ENCODE measurements at places on chromosomes 7 and 10.

DNA sequence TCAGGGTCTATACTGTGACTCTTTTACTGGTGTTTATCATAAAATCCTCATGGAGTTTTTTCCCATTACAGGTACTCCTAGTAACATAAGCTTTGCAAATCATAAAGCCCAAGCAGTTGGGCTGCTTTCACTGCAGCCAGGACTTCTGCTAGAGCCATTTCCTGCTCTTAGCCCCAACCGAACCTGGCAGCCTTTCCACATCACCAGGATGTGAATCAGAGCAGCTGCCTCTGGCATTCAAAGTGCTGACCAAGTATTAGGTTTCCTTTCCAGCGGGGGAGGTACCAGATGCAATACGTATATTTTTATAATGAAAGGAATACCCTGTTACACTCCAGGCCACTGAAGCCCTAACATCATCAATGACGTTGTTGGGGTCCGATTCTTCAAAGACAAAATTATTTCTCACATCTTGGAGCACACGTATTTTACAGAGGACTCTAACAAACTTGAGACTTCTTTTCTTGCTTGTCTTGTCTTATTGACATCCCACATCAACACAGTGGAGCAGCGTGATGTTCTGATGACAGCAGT, 3.6 kb upstream of the HTR5A start:
- no peak for DNase-seq

- no peak for DNase-seq
These were observed 87.8 kb downstream of the TBXAS1 start for GRCh38 chr7:139916717-139917395.

- no peak for DNase-seq
These were observed 78.3 kb downstream of the HHEX start for GRCh38 chr10:92768104-92768503.

- DNase-seq = no peak
These were observed 91.4 kb upstream of the CYP26C1 start for GRCh38 chr10:92969151-92969550.

- DNase-seq = no peak
These were observed 45.7 kb downstream of the KIAA1549 start for GRCh38 chr7:138935465-138936011.

GRCh38 chr10:72009425-72010081, 45.4 kb downstream of the CHST3 start:
- peak; percentile 93 for DNase-seq

- DNase-seq = no peak
These were observed 216.8 kb upstream of the GPR26 start for GRCh38 chr10:123449234-123449962.

DNA sequence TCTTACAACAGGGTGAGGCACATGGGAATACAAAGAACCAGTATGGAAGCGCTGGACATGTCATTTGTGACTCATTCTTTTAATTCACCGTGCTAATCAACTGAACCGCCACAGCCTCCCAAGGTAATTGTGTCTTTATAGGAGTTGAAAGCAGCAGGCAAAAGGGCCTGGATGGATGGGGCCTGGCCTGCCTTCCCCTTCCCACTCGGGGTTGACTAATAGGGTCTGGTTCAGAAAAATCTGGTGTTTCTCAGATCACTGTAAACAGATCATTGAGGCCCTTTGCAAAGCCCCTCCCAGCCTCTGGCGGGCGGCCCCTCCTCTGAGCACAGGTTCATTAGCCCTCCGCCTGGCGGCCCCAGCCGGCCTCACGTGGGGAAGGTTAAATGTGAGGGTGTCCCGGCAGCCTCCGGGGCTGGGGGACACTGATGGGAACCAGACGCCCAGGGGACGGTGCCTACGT, 100.8 kb downstream of the EBF3 start:
- DNase-seq = no peak

GRCh38 chr7:1158203-1159126, 1.5 kb downstream of the ZFAND2A start:
- DNase-seq = no peak

GRCh38 chr10:50516171-50516570, 107.6 kb downstream of the SGMS1 start:
- DNase-seq = no peak

- no peak for DNase-seq
These were observed 85.3 kb downstream of the HECTD2 start for GRCh38 chr10:91495402-91495801.

GRCh38 chr7:24828891-24829661, 71.8 kb upstream of the GSDME start:
- no peak for DNase-seq

DNA sequence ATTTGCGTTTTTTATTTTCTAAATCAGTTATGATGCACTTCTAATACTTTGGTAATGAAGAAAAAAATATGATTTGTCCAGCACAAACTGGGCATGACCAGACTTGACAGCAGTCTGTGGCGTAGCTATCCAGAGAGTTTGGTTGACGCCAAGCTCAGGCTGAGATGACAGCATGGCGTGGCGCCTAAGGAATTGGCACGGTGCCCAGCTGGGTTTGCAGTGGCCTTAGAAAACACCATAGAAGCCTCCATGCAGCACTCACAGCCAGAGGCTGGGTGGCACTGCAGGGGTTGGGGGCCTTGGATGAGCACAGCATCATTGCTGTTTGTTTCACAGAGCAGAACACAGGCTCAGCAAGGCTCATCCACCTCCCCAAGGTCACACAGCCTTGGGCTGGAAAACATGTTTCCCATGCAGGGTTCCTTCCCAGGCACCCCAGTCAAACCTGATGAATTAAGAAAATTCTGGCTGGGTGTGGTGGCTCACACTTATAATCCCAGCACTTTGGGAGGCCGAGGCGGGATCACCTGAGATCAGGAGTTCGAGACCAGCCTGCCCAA, 88.9 kb downstream of the GTF2IRD1 start:
- DNase-seq = no peak

GRCh38 chr7:100803398-100804161, 23.7 kb downstream of the EPHB4 start:
- DNase-seq = peak; percentile 50

- no peak for DNase-seq
These were observed 3.4 kb downstream of the GPR85 start for GRCh38 chr7:113083132-113083815.

GRCh38 chr10:75770626-75771081, 339.2 kb downstream of the LRMDA start:
- DNase-seq = no peak

- no peak for DNase-seq
These were observed 20.2 kb upstream of the SMC3 start for GRCh38 chr10:110547139-110547761.

DNA sequence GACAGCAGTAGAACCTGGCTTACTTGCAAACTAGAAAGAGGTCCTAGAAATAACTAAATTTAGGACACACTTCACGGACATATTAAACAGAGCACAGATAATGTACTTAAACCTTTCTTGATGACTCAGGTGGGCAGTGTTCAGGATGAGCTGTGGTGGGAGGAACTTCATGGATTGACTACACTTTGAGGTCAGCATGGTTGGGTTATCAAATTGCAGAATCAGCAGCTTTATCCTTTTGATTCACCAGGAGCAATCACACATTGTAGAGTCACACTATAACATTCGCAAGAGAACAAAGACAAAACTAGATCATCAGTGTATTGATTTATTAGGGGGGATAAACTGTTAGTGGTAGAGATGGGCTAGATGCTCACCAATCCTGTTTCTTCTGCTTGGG, 38.6 kb upstream of the AGK start:
- no peak for DNase-seq

GRCh38 chr10:120949609-120950031, 98.5 kb downstream of the WDR11 start:
- no peak for DNase-seq

DNA sequence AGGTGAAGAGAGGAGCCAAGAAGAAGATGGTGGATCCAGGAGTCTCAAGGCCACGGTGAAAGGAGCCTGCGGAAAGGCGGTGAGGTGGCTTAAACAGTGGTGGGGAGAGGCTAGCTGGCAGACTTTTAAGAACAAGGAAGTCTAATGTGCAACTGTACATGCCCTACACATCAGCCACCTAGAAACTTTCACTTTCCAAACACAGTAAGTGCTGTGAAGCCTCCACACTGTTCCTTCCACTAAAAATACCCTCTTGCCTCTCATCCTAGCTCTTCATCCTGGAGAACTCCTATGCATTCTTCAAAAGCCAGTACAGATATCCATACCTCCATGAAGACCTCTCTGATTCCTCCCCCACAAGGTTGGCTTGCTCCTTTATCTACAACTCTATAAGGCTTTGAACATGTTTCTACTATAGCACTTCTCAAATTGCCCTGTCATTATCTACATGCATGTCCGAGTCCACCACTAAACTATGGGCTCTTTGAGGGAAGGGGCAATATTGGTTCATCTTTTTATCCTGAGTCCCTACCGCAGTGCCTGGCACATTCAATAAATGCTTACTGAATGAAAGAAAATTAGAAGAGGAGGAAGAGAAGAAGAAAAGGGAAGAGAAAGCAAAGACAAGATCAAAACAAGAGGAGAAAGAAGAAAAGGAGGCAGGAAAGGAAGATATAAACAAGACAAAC, 54.2 kb downstream of the DNAJC12 start:
- no peak for DNase-seq

- DNase-seq = no peak
These were observed 27.9 kb upstream of the ASCC1 start for GRCh38 chr10:72243822-72244437.

DNA sequence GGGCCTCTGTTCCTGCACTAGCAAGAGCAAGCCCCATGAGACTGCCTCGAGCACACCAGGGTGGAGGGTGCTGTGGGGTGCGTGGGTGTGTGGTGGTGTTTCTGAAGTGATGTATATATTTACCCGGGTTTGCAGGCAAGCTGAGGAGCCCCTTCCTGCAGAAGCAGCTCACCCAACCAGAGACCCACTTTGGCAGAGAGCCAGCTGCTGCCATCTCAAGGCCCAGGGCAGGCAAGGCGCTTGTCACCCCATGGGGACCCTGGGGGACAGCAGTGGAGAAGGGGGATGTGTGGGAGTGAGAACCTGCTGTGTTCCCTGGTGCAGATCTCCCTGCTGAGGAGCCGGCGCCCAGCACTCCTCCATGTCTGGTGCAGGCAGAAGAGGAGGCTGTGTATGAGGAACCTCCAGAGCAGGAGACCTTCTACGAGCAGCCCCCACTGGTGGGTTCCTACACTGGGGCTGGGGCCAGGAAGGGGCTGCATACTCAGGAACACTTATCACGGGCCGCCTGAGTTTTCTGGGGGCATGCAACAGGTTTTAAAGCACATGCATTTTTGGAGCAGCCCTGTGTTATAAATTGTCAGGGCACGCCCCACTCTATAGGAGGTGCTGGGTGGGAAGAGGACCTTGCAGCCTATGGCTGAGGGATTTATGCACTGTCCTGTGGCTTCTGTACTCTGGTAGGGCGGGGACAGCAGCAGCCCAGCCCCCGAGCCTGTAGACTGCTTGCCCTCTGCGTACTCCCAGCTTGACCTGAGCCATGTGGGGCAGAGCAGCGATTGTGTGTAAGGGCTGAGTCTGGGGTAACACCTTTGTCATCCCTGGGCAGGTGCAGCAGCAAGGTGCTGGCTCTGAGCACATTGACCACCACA, 5.9 kb downstream of the PGAM2 start:
- no peak for DNase-seq

DNA sequence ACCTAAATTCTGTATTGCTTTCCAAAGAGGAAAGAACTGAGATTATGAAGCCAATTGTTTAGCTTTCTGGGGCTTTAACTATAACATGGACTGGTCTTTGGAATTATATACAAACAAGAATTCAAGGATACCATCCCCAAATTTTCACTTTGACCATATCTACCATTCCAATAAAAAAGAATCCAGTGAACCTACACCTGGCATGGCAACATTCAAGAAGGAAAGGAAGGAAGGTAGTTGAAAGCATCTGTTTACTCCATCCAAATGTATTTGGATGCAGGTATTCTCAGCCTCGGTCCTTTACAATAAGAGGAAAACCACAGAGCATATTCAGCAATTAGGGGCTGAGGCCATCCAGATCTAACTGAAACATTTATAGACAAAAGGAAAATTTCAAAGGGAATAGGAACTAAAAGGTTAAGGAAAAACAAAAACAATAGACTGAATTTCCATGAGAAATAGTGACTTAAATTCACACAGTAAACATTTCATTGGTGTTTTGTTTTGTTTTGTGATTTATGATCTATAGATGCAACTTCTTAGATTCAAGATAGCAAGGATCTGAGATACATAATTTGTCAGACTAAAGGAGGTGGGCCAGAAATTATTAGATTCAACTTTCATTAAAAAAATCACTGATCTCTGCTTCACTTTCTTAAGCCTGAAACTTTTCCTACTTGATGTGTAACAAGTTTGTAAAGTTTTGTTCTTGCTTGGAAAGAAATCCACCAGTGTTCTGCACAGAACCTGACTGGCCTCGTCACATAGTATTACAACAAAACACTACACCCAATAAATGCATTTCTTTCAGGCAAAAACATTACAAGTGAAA, 12.7 kb downstream of the SKIDA1 start:
- no peak for DNase-seq

GRCh38 chr10:85961073-85961472, 405.5 kb downstream of the GRID1 start:
- DNase-seq = no peak

DNA sequence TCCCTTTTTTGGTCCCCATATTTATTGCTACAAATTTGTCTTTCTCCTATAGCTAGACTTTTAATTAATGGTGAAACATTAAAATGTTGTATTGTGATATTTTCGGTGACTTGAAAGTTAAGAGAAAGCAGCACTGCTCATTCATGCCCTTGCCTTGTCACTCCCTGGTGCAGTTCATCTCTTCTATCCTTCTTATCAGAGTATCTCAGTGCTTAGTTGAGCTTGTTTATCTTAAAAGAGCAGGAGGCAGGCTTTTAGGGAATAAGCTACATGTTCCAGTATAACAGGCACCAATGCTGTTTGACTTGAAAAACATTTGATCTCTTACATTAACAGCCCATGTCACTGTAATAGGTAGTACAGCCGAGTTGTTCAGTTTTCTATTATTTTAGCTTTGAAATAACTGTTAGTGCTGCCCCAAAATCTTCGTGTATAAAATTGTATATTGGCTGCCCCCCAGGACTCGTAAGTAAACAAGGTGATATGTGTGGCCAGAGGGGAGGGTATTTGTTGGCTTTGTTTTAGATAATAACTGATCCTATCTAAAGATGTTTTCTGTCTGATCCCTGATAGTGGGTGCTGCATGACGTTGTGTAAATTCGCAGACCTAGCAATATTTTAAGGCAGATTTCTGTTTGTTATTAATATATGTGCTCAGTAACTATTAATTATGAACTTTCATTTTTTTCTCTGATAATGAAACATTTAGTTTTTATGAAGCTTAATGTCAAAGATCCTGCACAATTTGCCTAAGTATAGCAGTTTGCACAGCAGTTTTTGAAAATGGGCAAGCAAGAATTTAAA, 96.5 kb downstream of the BTRC start:
- no peak for DNase-seq

Measured in thoracic aorta (tissue), 2 donors.